Kidney tubule cell (primary cell): ENCODE measurements at places on chromosomes 6 and 20.

DNA sequence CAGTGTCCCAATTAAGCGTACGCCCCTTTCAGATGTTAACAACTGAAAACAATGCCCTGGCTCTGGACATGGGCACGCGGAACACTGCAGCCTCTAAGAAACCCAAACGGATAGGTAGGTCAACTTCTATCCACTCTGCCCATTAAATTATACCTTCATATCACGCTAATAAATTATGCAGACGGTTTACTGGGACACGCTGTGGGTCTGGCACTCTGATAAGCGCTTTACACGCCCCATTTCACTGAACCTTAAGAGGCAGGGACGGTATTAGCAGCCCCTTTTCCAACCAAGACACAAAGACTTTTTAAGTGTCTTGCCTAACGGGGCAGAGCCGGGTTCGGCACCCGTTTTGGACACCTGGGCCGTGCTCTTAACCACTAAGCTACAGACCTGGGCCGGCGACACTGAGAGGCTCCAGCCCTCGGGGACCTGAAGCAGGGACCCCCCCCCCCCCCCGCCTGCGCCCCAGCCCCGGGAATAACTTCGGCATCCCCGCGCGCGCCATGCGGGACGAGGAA is 744 bp downstream of the STAU1 start:
- peak; percentile 6 for DNase-seq

DNA sequence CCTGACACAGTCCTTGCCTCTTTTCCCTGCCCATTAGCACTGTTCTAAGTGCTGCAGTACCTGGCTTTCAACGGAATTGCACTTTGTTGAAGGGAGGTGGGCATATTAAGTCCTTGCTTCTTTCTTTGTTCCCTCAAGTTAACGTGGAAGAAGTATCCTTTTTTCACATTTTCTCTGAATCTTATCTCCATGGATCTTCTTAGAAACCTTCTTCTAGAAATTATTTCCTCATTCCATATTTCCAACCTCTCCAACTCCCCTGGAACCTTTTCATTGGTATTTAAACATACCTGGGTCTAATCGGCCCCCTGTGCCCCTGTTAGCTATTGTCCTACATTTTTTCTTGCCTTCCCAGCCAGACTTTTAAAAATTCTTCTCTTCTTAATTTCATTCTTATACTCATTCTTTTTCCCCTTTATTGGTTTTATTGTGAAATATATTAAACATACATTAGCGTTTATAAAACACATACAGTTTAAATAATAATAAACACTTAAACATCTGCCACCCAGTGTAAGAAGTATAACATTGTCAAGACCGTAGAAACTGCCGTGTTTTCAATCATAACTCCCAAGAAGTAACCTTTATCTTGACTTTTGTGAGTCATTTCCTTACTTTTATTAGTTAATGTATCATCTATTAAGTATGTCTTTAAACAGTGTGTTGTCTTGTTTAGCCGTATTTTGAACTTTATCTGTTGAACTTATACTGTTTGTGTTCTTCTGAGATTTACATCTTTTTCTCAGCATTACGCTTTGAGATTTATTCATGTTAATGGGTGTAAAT is 118.2 kb downstream of the CDKAL1 start:
- peak; percentile 83 for DNase-seq

DNA sequence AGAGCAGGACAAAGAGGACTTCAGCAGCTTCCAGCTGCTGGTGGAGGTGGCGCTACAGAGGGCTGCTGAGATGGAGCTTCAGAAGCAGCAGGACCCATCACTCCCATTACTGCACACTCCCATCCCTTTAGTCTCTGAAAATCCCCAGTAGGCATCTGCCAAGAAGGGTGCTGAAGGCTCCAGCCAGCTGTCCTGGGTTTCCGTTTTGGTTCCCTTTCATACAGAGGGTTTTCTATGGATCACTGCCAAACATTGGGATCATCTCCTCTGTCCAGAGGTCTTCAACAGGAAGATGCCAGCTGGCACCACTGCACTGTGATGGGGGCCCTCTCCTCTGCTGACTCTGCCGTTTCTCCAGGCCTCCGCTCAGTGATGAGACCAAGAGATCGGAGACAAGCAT is 14.3 kb upstream of the RAB5IF start:
- no peak for DNase-seq

- DNase-seq, result peak; percentile 44
Observed at GRCh38 chr6:7992002-7992815, 72.0 kb downstream of the BLOC1S5 start.

DNA sequence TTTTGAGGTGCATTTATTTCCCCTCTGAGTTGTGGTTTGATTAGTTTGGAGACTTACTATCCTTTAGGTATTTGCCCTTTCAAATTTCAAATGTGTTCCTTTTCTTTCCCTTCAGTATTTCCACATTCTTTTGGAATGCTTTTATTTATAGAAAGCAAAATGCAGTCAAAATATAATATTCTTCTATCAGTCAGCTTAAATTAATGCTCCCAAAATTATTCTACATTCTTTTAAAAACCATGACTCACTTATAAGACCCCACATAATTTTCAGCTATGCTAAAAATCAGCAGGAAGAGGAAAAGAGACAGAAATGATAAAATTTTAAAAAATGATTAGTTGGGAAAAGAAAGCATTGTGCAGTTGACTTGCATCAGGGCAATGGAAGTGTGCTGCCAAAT is 180.0 kb upstream of the SMLR1 start:
- DNase-seq, result no peak

DNA sequence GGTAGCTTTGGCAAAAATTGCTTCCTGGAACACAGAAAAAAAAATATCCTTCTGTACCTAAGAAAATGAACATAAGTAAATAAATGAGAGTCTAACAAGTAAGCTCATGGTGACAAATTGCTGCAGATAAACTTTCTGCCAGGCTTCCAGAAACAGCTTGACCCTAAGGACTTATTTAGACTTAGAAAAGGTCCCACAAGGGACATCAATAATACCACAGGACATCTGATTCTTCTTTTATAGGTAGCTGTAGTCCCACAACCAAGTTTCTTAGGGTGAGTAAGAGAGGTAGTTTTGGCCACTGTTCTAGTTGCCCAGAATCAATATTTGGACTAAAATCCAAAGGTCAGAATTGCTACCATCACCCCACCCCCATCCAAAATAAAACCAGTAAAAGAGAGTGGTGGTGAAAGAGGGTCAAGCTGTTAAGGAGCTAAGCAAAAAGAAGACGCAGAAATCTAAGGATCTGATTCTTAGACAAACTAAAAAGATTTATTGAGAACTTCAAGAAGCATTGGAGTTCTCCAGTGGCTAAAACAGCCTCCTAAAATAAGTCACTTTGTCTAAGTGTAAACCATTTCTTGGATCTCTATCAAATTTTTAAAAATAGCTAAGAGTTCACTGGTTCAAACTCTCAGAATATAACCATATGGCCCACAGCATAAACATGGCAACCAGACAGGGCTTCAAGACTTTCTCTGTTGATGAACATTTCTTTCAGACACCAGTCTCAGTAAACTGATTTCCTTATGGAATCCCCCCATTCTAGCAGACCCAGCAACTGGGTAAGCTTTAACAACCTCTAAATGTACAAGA is 180.6 kb downstream of the PTPRK start:
- DNase-seq, result no peak

DNA sequence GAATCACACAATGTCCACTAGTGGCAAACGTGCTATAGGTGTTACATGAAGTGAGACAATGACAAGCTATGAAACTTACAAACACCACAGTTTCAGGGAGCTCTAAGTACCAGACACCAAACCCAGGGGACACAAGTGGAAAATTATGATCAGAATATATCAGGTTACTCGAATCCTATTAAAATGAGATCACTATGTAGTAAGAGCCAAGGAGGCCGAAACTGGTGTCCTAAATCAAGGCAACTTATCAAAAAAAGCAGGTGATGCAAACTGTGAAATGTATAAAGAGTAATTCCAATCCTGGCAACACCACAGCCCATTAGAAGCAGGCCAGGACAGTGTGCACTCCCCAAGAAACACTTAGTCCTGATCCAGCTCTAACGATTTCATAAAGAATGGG is 100.3 kb downstream of the ARHGAP18 start:
- no peak for DNase-seq

- no peak for DNase-seq
Observed at GRCh38 chr6:84424956-84425355, 197.5 kb upstream of the CEP162 start.

- peak; percentile 82 for DNase-seq
Observed at GRCh38 chr6:46815130-46815529, 21.9 kb downstream of the MEP1A start.

DNA sequence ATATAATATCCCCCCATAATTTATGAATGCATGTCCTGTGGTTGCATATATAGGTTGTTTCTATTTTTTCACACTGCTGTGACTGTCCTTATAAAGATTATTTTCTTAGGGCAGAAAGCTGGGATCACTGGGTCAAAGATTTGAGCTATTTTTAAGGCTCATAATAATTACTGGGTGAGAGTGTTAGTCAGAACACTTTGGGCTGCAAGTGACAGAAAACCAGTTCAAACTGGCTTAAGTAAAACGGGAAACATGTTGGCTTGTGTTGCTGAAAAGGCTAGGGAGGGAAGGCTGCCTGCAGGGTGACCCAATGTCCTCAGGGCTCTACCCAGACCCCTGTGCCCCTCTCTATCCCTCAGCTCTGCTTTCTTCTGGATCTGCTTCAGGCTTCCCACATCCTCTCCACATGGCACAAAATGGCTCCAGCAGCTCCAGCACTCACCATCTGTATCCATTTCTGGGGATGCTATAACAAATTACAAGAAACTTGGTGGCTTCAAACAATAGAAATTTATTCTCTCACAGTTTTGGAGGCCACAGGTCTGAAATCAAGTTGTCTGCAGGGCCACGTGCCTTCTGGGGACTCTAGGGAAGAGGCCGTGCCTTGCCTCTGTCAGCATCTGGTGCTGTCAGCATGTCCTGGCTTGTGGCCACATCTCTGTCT is 33.1 kb upstream of the MLN start:
- DNase-seq, result no peak

- DNase-seq, result no peak
Observed at GRCh38 chr20:16311756-16312155, 261.5 kb downstream of the KIF16B start.

DNA sequence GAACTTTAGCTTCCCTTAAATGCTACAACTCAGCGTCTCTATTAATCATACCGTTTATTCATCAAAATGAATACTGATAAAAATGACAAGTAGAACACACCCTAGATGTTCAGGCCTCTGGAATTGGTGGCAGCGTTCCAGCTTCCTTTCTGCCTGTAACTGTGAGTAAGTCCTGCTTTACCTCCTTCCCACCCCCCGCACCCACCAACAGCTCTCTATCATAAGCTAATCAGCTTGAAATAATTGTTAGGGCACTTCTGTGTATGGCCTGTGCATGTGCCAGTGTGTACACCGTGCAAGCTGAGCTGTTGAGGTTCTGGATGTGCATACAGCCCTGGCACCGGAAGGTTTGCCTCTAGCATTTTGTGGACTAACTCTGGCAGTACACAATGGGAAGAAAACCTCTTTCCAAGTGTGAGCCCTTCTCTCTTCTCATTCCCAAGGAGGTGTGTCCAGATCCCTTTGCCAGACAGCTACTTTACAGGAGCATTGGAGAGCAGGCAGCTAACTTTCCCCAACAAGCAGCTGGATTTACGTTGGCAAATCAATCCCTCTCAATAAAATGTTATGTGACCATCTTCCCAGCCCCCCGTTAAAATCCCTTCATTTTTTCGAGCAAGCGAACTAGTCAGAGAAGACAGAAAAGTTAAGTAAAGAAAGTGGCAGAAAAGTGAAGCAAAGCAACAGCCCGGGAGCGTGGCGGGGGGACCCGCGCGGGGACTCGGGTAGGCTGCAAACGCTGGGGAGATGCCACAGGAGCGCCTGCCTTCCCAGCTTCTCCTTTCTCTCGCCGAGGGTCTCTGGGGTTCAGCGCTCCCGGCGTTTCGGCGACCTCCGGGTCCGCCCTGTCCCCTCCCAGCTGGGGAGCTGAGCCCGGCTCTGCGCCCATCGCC is 803 bp upstream of the ADGRG6 start:
- peak; percentile 76 for DNase-seq

DNA sequence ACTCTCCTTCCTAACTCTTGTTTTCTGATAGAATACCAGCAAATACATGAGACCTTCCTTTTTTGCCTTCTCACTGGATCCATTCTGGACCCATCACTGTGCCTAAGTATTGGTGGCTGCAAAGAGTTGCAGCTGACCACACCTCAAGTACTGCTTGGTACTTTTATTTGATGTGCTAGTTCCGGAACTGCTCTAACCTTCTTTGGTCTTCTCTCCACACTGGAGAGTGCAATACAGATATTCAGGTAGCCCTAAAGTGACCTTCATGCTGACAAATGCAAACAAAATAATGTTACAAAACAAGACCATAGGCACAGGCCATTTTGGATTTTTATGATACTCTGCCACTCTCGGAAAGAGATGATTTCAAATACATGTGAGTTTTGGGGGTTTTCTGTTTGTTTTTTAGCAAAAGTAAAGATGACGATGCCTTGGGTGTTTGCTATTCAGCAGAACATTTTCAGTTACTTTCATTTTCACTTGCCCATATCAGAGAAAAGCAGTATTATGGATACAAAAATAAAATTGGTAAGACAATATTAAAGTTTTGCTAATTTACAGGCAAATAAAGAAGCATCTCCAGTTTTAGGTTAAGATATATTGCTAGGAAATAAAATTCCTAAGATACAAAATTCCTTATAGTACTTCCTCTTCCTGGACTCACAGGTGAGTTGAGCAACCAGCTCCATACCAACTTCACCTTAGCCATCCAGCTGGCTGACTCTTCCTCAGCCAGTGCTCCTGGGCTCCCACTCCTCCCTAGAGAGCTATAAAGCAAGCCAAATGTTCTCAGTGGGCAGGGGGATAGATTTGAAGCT is 42.0 kb downstream of the PTPRK start:
- DNase-seq, result no peak

- DNase-seq, result peak; percentile 55
Observed at GRCh38 chr6:33000055-33000454, 9.3 kb downstream of the HLA-DOA start.

- DNase-seq, result no peak
Observed at GRCh38 chr20:23315099-23315498, 35.5 kb upstream of the NXT1 start.

DNA sequence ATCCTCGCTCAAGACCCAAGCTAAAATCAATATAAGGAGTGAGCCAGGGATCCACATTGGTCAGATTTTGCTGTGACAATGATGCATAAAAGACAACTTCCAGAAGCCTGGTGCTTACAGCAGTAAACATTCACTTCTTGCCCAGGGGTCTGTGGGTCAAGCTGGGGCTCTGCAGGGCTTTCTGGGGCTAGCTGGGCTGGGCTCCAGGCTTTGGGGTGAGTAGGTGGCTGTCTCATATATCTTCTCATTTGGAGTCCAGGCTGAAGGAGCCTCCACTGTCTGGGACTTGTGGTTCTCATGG is 25.8 kb upstream of the TOP1 start:
- DNase-seq, result no peak

DNA sequence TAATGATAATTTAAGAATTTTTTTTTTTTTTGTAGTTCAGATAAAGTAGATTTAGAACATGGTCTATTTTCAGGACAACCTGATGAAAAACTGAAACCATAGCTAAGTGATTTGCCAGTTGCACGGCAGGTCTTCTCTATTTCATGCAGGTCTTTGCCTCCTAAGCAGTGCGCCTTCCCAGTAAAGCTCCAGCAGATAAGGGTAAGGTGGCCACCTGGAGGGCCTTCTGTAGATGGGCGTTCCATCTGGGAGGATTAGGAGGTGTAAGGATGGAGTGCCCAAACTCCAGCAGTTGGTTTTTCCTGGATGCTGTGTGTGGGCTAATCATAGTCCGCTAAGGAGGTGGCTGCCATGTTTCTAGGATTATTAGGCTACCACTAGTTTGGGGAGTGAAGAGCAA is 107.1 kb downstream of the ARID1B start:
- DNase-seq, result no peak

- peak; percentile 68 for DNase-seq
Observed at GRCh38 chr6:131059486-131059885, 3.6 kb downstream of the EPB41L2 start.

GRCh38 chr6:34585108-34585507 is 29.0 kb upstream of the SPDEF start:
- no peak for DNase-seq
